ENCODE measurements at places on chromosomes 1 and 21. TPM values are rescaled to one million over a fixed set of nuclear protein-coding genes. Genes with fewer than 3 reads are reported as not detected.

DNA sequence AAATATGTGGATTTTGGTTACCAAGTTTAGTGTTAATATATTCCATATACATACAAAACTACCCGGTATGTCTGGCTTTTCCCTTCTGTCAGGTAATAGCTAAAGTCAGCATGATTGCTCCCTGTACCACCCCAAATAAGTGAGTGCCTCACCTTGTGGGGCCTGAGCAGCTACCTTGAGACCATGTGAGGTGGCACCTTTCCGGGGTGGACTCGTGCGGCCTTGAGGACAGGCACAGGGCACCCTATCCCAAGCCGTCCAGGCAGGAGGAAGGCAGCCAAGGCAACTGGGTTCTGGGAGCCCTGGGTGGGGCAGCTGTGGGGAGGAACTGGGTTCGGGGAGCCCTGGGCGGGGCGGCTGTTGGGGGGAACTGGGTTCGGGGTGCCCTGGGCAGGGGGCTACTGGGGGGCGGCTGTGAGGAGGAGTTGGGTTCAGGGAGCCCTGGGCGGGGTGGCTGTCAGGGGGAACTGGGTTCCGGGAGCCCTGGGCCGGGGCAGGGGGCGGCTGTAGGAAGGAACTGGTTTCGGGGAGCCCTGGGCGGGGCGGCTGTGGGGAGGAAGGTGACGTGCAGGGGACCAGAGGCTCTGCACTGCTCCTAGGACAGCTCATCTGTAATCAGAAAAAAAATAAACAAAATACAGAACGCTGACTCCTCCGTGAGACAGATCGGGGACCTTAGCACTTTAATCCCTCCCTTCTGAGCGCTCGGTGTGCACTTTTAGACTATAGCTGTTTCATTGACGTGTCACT is 63.3 kb downstream of the POFUT2 start:
- DNase-seq: no peak

DNA sequence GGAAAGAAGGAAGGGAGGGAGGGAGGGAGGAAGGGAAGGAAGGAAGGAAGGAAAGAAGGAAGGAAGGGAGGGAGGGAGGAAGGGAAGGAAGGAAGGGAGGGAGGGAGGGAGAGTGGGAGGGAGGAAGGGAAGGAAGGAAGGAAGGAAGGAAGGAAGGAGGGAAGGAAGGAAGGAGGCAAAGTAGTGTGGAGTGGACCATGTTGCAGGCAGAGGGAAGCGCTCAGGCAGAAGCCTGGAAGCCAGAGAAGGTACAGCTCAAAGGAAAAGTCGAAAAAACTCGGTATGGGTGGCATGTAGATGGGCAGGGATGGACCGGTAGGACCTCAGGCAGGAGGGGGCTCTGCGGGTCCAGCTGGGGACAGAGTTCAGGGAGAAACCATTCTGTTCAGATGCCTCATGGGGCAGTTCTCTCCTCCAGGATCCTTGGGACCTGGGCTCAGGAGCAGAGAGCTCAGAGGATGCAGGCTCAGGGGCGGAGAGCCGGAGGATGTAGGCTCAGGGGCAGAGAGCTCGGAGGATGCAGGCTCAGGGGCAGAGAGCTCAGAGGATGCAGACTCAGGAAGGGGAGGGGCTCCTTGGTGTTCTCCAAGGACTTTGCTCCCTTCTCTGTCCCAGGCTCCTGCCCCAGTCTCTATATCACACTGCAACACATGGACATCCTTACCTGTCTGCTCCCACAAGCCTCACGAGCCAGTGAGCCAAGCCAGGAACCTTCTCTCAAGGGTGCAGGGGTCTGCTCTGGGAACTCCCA is 13.6 kb upstream of the PADI3 start:
- DNase-seq: no peak

DNA sequence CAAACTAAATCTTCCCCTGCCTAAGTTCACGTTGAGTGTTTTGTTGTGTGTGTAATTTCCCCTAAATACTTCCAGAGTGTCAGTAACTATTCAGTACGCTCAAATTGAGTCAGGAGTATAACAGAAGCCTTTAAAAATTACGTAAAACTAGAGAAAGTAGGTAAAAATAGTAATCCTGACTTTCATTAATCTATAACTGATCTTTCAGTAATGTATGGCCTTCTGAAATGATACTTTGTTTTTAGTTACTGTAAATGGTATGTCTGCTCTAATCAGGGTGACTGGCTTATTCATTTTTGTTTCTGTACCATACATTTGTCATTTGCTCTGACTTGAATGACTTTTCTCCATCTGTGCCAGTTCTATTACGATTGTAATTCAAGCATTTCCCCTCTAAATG is 29.4 kb downstream of the MIER1 start:
- DNase-seq: no peak

- DNase-seq: no peak
These were observed 270.3 kb downstream of the COL11A1 start for GRCh38 chr1:102838016-102838415.

DNA sequence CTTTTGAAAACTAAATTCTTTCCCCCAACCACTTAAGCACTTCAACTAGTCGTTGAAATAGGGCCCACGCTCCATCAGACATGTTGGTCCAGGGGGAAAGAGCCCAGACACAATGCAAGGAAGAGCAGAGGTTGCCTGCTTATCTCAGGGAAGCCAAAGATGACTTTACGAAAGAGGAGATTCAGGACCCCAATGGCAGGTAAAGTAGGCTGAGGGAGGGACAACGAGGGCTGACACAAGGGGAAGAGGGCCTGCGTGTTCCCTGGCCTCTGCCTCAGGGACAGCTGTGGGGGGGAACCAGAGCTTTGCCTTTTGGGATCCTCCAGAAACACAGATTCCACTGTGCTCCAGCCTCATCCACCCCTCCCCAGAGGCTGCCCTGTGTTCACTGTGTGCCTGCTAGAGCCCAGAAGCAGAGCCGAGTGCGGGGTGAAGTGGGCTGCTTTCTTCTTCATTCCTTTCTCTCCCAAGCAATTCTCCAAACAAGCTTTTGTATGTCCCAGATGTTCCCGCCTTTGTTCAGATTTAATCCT is 135.5 kb upstream of the GRIK3 start:
- no peak for DNase-seq

GRCh38 chr1:201456499-201457309 is 12.3 kb downstream of the PHLDA3 start:
- DNase-seq: peak; percentile 61

- no peak for DNase-seq
These were observed 39.9 kb upstream of the GBP5 start for GRCh38 chr1:89312572-89312971.

- no peak for DNase-seq
These were observed 29.1 kb downstream of the TMCO4 start for GRCh38 chr1:19770436-19771190.

DNA sequence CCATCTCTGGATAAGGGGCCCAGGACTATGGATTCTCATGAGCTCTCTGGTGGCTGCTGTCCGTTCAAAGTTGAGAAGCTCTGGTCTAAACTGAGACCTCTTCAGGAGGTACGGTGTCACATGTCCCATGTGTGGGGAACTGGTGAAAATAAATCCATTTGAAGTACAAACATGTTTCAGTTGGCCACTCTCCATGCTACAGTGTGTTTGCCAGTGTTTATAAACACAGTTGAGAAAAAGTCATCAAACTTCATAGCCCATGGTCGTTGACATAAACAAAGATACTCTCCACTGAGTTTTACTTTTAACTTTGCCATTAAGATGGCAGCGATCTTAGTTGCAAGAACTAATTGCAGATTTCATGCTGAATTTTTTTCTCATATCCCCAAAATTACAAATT is 72.8 kb downstream of the PSMG1 start:
- DNase-seq: no peak

GRCh38 chr1:201501144-201501543 is 5.8 kb downstream of the CSRP1 start:
- DNase-seq: no peak

DNA sequence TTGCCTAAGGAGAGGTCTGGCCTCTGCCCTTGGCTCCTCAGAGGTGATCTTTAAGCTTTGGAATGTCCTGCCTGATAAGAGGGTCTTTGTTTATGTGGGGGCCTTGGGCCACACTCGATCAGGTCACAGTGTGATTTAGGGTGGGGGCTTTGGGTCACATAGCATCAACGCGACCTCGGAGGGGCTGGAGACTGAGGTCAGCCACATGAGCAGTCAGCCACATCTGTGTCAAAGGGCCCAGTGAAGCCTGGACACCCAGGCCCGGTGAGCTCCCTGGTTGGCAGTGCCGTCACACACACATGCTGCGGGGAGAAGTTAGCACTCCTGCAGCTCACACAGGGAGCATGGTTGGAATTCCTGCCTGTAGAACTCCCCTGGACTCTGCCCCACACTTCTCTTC is 345.0 kb downstream of the NPHP4 start:
- DNase-seq: no peak

DNA sequence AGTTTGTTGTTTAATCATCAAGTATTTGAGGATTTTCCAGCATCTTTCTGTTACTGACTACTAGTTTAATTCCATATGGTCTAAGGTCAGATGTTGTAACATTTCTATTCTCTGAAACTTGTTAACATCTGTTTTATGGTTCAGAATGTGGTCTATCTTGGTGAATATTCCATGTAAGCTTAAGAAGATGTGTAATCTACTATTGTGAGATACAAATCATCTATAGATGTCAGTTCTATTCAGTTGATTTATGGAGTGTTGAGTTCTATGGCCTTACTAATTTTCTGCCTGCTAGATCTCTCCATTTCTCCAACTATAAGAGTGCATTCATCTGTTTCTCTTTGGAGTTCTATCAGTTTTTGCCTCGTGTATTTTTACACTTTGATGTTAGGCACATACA is 31.5 kb downstream of the WARS2 start:
- no peak for DNase-seq

- DNase-seq: no peak
These were observed 82.0 kb upstream of the PTGFR start for GRCh38 chr1:78408810-78409209.

DNA sequence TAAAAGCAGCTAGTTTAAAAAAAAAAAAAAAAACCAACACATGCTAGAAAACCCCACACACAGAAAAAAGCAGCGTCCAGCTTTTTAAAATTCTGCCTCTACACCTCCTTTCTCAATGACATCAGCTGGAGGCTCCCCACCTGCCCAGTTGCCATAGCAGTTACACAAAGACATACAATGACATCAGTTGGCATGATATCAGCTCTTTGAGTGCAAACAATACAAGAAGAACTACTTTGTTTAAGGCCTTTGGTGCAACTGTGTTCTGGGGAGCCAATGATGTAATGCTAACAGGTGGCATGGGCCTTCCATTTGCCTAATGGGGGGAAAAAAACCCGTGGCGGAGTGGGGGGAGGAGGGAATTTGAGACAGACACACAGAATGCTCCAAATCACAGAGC is 32.9 kb downstream of the DUSP10 start:
- no peak for DNase-seq

- peak; percentile 23 for DNase-seq
These were observed 16.4 kb upstream of the CGN start for GRCh38 chr1:151494741-151495281.

- no peak for DNase-seq
These were observed at the start of gene SLC37A1 for GRCh38 chr21:42513151-42513984. Gene SLC37A1 (plus strand): TSS chr21:42513852. CDS start chr21:42518455, 4,603 bp downstream.

- DNase-seq: no peak
These were observed 15.0 kb downstream of the MATN1 start for GRCh38 chr1:30708361-30708728.

GRCh38 chr1:36456391-36456928 is 6.2 kb upstream of the OSCP1 start:
- DNase-seq: no peak

DNA sequence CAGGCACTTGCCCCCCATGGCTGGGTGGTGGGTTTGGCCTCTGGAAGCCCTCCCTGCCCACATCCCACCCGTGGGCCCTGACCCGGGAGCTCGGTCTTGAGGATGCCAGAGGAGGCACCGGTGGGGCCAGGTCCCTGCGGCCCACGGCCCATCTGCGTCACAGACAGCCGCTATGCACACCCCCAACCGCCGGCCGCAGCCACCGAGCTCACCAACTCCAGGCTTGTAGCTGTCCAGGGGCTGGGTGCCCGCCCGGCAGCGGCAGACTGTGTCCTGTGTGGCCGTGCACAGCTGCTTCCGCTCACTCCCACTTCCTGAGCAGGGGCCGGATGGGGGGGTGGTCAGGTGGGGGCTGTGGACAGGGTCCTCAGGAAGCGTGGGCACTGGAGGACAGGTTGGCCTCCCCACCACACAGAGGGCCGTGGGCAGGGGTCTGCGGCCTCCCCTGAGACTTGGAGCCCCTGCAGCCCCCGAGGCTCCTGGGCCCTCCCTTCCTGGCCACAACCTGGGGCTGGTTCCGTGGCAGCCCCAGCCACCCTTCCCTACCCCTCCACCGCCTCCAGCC is 1.1 kb downstream of the TNFRSF4 start:
- DNase-seq: no peak

SCNM1 gene
- total RNA-seq: 96.9 TPM

DYNLT4 gene
- total RNA-seq: not detected

SPRR2E gene
- total RNA-seq: not detected

MAN1C1 gene
- not detected for total RNA-seq

Data from NCI-H460 (cell line).